ENCODE measurements at places on chromosomes 5 and 9.

GRCh38 chr5:14617441-14617840, 35.8 kb downstream of the OTULINL start:
- no peak for DNase-seq

- peak; percentile 2 for DNase-seq
These were observed 1.1 kb upstream of the NADK2 start for GRCh38 chr5:36242534-36243485.

GRCh38 chr9:33437898-33438297, 9.5 kb downstream of the AQP3 start:
- no peak for DNase-seq

GRCh38 chr5:56535347-56535746, 280.0 kb upstream of the MAP3K1 start:
- DNase-seq, result no peak

GRCh38 chr5:124880903-124881697, 134.7 kb upstream of the ZNF608 start:
- DNase-seq, result no peak

DNA sequence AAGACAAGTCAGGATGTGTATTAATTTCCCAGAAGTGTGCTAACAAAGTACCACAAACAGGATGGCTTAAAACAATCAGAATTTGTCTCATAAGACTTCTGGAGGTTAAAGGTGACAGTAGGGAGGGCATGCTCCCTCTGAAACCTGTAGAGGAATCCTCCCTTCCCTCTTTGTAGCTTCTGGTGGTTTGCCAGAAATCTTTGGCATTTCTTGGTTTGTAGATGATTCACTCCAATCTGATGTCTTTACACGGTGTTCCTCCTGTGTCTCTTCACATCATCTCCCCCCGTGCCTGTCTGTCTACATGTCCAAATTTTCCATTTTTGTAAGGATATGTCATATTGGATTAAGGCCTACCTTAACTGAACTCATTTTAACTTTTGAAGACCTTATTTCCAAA, 471.5 kb downstream of the ZNF608 start:
- DNase-seq, result no peak

GRCh38 chr5:172633403-172633970, 7.6 kb upstream of the NEURL1B start:
- DNase-seq, result no peak

DNA sequence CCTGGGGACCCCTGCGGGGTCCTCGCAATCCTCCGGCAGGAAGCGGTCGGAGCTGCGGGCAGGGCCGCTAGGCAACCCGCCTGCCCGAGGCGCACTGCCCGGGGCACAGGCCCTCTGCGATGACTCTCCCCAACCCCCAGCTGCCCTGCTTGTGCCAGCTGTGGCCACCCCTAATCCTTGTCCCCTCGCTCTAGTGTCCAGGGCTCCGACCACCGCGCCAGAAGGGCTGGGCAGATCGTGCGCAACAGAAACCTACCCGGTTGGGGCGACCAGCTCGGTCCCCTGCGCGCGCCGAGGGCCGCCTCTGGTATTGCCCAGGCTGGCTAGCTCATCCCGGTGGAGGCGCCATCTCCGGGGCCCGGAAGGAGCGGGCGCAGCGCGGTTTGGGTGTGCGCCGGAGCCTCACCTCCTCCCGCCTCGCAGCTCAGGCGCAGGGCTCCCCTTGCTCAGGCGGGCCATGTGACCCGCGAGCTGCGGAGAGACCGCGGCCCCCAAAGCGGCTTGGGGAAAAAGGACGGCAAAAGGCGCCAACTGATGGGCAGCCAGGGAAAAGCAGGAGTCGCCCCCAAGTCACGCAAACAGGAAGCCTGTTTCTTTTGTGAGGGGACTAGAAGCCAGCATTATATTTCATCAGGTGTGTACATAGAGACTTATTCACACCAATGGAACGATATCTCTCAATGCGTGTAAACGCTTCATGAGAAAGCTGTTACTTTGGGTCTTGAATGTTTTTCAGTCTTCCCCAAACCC, 46.8 kb upstream of the RNF20 start:
- DNase-seq, result no peak

- no peak for DNase-seq
These were observed 83.8 kb downstream of the DAB2IP start for GRCh38 chr9:121735065-121735792.

DNA sequence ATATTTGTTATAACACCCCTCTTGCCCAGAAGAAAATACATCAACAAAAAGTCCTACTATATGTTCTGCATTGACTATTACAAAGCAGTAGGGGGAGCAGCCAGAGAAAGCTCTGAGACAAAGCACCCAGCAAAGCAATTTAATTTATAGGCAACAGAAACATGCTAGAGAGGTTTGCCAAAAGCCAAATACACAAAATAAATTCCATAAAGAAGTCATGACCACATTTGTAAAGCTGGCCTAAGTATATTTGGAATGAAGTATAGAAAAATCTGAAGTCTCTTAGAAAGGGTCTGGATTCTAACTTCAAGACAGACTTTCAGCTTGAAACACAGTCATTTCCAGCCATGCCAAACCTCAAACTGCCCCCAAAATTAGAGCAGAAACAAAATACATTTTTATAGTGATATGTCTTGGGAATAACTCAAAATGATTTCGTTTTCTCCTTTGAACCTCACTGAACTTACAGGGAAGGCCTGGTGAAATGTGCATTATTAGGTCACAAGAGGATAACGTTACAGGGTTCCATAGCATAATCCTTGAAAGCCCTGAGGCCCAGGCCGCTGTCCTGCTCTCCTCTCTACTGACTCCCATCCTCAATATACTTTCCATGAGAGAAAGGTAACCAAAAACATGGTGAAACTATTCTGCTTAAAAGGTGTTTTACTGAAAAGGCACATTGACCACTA, 451.8 kb downstream of the RAB3C start:
- DNase-seq, result no peak

DNA sequence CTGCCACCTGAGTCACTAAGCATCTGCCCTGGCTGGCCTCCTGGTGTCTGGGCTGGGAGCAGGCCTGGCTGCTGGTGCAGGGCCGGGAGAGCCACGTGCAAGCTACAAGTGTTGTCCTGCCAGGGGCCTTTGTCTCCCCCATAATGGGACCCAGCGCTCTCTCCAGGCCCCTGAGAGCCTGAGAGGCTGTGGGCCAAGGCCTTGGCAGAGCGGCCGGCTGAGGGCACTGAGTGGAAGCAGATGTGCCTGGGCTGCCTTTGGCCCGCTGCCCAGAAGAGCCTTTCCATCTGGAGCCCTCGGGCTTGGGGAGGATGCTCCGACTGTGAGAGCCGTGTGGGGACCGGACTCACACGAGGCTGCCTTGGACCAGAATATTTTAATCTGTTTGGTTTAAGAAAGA, 185.5 kb downstream of the RGS3 start:
- DNase-seq, result no peak

DNA sequence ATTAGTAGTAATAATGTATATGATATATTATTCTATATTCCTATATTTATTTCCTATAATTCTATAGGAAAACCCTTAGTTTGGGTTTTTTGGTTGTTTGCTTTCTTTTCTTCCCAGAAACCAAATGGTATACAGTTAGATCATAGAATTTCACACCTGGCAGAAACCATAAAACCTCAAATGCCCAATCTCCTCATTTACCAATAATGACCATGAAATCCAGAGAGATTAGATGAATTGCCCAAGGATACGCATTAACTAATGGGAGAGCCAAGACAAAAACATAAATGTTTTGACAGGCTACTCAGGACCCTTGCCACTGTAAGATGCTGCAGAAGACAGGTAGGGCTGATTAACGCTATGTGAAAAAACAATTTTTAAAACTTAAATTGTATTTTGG, 158.7 kb upstream of the FST start:
- DNase-seq, result no peak

DNA sequence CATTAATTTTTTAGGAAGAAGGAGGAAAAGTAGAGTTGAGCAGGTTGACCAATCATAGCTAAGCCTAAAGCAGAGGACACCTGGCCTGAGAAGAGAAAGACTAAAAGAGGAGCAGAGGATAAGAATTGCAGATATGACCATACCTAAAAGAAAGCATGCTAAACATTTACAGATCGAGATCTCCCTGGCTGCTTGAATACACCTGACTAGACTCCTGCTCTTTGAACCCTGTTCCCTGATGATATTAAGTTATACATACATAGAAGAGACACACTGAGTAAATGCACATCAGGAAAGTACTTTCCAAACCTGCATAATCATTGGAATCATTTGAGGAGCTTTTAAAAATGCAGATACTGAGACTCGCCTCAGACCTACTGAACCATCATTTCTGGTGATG, 232.3 kb upstream of the ELL2 start:
- DNase-seq, result no peak

GRCh38 chr5:71740015-71740753, 21.1 kb downstream of the CARTPT start:
- DNase-seq, result no peak

- no peak for DNase-seq
These were observed 85.1 kb downstream of the FGF1 start for GRCh38 chr5:142600611-142601358.

DNA sequence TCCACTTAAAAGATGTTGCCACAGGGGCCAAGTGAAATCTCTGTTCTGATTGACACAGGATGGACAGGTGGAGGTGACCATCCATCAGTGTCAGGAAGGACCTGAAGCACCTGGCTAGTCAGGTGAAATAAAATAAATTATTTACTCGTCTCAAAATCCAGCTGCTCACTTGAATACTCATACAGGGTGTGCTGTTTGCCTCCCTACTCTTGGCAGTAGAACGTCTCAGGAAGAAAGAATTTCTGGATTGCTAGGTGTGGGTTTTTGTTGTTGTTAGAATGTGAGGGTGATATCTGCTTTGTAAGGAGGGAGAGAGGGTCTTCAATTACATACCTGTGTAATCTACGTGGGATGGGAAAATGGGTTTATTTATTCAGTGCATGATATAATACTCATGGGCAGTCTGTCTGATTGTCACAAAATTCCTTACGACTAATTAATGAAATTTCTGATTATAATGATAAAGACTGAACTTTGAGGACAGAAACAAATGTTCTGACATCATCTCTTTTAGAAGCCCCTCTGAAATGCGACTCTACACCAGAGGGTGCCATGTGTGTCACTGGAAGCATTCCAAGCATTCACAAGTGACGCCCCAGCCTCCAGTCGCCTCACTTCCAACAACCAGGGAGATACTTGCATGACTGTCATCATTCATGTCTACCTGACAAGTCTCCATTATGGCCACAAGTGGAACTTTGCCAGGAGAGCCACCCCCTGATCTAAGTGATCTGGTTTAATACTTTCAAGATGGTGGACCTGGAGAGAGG, 218.4 kb downstream of the GAPVD1 start:
- DNase-seq, result no peak

GRCh38 chr9:97514531-97514930, 13.1 kb downstream of the TMOD1 start:
- no peak for DNase-seq

- no peak for DNase-seq
These were observed 65.6 kb downstream of the IL6ST start for GRCh38 chr5:55929020-55929799.

- no peak for DNase-seq
These were observed 293.8 kb downstream of the ELAVL2 start for GRCh38 chr9:23532282-23532681.

- DNase-seq, result peak; percentile 34
These were observed 21.1 kb downstream of the VCP start for GRCh38 chr9:35051069-35051967.

DNA sequence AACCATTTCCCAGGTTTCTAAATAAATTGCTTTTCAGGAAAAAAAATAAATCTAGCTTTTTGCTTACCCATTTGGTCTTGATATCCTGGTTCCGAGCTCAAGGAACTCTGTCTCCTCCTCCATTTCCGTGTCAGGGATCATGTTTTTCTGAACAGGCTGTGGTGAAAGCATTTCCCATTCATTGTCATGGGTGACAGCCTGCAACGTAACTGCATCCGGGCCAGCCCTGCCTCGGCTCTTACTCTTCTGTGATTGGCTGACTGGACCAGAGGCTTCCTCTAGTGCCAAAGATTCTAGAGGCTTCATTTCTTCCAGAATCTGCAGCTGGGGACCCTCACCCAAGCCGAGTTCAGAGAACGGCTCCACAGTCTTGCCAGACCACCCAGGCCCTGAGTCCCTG, 61.0 kb upstream of the PCA3 start:
- no peak for DNase-seq

DNA sequence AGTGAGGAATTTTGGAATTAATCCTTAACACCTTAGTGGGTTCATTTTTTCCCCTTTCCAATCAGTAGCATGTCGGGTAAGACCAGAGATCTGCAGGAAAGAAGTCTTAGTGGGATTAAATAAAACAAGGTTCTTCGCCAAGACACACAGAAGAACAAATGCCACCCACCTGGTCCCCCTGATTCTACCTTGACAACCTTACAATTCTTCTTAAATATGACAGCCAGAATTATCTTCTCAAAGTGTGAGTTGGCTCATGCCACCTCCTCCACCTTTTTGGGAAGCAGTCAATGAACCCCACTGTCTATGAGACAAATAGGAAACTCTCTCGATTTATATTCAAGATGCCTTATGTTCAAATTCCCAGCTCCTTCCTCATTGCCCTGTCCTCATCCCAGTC, 105.1 kb downstream of the BRINP1 start:
- DNase-seq, result no peak

GRCh38 chr5:142872217-142872616, 102.0 kb downstream of the ARHGAP26 start:
- DNase-seq, result no peak

GRCh38 chr5:66860199-66860975, 264.2 kb downstream of the MAST4 start:
- no peak for DNase-seq

DNA sequence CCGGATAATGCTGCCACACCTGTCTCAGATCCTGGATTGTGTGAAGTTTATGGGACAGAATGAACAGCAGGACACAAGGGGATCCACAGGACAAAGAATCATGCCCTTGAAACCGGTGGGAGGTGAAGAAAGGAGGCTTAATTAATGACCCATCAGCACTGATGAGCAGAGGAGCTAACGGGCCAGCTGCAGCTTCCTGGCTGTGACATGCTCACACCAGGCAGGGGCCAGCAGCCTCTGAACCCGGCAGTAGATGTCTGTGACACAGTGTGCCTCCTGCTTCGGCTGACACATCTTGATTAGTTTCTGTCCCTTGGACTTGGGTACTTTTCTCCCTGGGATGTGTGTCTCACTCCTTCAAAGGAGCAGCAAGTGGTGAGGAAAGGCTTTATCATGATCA, 328.8 kb upstream of the BRINP1 start:
- DNase-seq, result no peak

DNA sequence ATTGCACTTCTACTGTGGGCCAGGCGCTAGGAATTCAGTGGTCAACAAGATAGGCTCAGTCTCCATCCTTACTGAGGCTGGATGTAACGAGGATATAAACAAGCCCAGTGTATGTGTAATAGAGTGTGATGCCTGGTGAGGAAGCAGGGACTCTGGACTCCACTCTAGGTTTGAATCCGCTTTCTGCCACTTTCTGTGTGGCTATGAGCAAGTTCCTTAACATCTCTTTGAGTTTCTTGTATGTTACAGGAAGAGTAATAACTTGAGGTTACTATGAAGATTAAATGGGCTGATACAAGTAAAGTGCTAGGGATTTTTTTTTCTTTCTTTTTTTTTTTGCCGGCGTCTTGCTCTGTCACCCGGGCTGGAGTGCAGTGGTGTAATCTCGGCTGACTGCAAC, 12.4 kb downstream of the DOCK2 start:
- peak; percentile 49 for DNase-seq

Measured in stimulated activated CD4-positive, alpha-beta T cell treated with anti-CD3 and anti-CD28 coated beads, Interleukin-1b, Interleukin-23, amount 100 ng/mL, for 48 hours (primary cell).